SK-N-MC (cell line): ENCODE measurements at places on chromosomes 12 and 14.

DNA sequence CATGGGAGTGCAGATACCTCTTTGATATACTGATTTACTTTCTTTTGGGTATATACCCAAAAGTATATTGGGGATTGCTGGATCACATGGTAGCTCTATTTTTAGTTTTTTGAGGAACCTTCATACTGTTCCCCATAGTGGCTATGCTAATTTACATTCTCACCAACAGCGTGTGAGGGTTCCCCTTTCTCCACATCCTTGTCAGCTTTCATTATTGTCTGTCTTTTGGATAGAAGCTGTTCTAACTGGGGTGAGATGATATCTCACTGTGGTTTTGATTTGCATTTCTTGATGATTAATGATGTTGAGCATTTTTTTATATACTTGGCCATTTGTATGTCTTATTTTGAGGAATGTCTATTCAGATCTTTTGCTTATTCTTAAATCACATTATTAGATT is 44.1 kb upstream of the JDP2 start:
- DNase-seq: no peak

DNA sequence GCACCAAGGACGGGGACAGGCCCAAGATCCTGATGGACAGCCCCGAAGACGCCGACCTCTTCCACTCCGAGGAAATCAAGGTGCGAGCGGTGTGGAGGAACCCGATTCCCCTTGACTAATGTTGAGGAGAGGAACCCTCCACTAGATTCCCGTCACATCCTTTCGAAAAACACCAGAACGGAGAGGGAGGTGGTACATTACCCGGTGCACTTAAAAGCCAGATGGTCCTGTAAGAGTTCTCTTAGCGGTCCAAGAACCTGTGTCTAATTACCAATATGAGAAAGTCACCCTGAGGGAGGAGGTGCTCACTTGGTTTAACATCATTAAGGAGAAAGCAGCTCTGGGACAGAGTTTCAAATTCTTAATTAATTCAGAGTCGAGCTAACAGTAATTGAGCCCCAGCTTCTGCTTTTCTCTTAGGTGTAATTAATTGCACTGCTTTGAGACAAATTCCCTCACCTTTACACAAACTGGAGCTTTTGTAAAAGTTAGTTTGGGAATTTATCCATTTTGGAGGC is 450 bp downstream of the PRKAB1 start:
- no peak for DNase-seq

DNA sequence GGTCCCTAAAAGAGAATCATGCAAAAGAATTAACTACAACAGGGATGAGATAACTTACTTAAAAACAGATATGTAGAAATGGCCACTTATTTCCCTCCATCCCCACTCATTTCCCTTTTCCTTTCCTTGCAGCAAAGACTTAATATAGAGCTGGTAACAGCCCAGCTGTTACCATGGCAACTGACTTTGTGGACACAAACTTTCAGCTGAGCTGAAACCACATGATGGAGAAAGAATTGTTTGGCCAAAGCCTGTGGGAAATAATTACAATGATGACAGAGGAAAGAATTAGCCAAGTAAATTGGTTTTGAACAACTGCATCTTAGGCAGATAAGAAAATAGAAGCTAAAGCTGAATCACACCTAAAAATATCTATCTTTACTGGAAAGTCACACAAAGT is 364.9 kb downstream of the GALC start:
- no peak for DNase-seq

GRCh38 chr14:100454437-100454836 is 131.3 kb downstream of the SLC25A47 start:
- DNase-seq: no peak

DNA sequence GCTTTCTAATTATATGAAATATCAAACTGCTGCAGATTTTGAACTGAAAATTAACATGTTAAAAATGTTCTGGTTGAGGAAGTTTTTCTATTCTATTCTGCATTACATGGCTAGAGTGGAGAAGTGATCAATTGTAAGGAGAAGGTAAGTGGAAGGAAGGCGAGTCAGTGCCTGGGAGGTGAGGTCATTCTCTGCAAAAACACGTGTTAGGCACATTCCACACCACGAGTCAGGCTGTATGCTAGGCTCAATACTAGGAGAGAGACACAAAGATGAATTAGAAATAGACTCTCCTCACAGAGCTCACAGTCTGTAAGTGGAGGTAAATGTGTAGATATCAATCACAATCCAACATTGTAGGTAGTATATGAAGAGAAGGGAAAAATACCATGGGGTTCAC is 194.1 kb downstream of the NOVA1 start:
- no peak for DNase-seq

DNA sequence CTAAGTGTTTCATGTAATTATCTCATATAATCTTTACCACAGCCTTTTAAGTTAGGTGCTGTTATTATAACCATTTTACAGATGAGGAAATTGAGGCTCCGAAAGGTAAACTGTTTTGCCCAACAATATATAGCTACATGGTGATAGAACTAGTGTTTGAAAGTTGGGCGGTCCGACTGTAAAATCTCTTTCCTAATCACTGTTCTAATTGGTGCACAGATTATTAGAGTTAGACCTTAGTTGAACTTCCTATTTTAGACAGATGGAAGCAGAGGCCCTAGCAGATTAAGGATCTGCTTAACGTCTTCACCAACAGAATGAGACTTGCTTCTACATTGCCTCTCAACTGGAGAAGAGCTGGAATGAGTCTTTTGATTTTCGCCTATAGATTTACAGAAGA is 30.0 kb upstream of the DUSP6 start:
- DNase-seq: no peak

DNA sequence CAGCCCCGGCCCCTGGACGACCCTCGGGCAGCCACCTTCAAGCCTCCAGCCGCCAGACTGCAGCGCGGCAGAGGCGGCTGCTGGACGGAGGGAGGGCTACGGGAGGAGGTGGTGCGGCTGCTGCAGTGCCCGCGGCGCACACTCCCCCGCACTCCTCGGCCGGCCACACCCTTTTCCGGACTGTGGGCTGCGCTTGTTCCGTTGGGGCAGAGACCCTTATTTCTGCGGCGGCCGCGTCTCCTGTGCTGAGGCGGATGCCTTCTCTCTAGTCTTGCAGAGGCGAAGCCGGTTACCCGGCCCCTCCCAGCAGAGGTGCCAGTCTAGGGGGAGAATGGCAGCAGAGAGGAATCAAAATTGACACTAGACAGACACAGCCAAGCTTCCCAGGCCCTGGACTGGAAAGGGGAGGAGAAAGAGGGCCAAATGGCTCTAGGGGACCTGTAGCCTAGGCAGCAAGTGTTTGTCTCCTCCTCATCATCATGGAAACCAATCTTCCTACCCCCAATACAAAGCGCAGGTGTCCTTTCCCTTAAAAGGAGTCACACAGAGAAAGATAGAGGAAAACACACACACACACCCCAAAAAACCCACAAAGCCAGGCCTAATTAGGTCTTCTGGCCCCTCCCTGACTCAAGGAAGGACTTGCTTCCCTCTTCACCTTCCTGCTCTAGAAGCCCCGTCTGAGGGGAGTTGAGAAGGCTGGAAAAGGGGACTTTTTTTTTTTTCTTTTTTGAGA is 1.3 kb downstream of the ESYT1 start:
- DNase-seq: no peak

- DNase-seq: no peak
Measured at GRCh38 chr12:108146035-108146893, 17.2 kb downstream of the WSCD2 start.

- no peak for DNase-seq
Measured at GRCh38 chr14:81686512-81686911, 152.9 kb upstream of the SEL1L start.

- no peak for DNase-seq
Measured at GRCh38 chr12:95100264-95101190, 27.1 kb upstream of the NR2C1 start.

- no peak for DNase-seq
Measured at GRCh38 chr14:20781803-20782202, 735 bp downstream of the RNASE6 start.
